ENCODE measurements at places on chromosomes 2 and 18.

DNA sequence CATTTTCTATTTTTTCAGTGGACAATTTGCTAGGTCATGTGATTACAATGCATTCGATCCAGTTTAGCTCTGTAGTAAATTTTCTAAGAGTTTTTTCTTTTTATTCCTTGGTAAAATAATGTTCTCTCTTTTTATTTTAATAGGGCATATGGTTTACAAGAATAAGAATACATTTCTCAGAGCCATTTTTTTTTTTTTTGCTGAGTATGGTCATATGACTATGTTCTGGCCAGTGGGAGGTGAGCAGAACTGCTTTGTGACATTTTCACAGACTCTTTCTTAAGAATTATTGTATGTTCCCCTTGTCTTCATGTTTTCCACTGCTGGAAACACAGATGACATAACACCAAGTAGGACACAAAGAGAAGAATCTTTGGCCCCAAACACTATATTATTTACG lies 626.6 kb upstream of the FSHR start:
- DNase-seq, result no peak

DNA sequence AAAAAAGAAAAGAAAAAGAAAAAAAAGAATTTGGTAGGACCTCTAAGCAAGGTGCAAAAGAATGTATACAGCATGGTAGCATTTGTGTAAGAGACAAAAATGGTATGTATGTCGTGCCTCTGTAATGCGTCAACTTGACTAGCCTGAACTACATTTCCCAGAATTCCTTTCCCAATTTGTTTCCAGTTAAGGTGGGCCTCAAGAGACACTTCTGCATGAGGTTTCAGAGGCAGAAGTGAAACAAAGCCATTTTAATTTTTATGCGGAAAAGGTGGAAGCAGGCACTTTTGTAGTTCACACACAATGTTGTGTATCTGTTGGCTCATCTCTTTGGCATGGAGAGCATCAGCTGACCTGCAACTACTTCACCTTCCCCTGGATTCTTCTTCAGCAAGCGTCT lies 56.5 kb upstream of the PAPOLG start:
- DNase-seq, result no peak

DNA sequence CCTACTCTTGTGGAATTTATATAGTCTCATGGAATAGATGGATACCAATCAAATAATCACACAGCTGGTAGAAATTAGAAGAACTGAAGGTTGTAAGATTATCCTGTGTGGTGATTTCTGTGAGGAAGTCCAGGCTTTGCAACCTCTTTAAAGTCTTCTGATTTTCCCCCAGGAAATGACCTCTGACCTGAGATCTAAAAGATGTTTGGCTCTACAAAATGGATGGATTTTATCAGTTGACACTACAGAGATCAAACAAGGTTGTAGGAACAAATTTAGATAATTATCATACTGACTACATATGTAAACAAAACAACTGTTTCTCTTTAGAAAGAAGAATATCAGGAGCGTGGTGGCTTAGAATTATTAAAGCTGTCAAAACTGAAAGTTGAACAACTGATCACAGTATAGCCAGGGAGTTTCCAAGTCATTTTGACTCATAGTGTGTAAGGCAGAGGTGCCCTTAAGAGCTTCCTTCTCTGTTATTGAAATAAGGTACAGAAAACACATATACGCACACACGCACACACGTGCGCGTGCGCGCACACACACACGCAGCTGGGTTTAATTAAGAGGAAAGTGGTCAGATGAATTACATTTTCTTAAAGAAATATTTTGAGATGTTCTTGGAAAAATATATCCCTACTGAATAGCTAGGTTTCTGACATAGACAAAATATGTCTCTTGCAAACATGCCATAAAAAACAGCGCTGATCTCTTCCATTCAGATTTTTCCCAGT lies 35.5 kb upstream of the PELI1 start:
- no peak for DNase-seq

DNA sequence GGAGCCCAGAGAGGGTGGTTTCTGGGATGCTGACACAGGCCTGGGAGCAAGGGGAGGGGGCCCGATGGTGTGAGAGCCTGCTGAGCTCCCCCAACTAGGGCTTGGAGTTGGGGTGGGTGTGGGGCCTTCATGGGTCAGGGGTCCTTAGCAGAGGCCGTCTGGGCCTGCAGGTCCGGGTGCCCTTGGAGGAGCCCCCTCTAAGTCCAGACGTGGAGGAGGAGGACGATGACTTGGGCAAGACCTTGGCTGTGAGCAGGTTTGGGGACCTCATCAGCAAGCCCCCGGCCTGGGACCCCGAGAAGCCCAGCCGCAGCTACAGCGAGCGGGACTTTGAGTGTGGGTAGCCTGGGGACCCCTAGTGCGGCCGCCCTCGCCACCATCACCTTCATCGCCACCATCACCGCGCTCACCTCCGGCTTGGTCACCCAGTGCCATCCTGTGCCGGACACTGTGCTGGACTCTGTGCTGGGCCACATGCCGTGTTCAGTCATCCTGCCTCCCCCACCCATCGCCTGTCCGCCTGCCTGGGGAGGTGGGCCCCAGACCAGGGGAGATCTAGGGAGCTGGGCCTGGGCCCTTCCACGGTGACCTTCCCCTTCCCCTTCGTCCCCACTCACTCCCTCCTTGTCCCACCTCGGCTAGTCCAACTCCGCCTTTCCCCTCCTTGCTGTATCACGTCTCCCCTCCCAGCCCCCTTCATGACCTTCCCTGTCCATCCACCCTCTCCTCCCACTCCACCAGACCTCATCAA lies 980 bp downstream of the SLC4A3 start:
- DNase-seq, result no peak

DNA sequence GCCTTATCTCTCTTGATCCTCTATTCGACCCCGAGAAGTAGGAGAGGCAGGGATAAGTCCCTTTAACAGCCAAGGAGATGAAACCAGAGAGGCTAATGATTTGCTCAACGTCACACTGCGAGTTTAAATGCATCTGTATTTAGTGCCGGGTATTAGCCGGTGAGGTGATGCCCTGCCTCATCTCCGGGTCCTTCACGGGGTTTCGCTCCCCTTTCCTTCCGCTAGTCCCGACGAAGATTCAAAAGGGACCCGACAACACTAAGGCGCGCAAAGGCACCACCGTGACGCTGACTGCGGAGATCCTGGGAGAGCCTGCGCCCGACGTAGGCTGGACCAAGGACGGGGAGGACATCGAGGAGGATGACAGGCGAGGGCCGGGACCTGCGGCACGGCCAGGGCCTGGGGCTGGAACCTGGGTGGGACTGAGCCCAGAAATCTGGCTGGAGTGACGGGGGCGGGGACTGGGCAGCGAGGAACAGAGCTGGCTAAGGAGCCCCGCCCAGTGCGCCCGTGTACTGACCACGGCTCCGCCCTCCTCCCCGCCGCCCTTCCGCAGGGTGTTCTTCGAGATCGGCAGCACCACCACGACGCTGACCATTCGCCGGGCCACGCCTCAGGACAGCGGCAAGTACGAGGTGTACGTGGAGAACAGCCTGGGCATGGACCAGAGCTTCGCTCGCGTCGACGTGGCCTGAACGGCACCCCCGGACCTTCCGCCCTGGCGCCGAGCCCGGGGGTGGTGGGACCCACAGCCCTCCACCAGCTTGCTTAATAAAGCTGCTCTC lies 1.0 kb upstream of the GMPPA start:
- DNase-seq, result peak; percentile 36

DNA sequence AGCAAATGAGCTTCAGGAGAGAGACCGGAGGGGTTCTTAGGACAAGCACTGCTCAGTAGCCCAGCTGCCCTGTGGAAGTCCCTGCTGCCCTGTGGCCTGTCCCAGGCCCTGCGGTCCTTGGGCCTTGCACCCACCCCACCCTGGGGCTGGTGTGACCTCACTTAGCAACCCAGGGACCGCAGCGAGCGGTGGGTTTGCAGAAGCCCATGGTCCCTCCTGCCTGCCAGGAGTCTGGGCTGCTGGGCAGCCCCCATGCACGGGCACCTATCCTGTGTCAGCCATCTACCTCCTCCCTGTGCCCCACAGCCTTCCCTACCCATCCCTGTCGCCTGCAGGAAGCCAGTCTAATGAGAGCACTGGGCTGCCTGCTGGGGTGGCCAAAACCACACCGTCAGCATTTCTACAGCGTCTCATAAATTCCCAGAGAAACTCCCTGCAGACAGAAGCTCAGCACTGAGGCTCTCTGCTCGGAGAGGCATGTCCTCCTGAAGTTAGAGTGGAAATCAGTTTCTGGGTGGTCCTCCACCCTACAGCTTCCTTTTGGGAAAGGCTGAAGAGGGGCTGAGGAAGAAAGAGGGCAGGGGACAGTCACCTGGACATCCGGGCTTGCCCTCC lies 231.1 kb upstream of the HS6ST1 start:
- DNase-seq, result no peak

- DNase-seq, result no peak
These were observed 477.5 kb upstream of the SPHKAP start for GRCh38 chr2:228658998-228659397.

GRCh38 chr2:108492364-108492763 lies 41.9 kb upstream of the LIMS1 start:
- DNase-seq, result peak; percentile 6

DNA sequence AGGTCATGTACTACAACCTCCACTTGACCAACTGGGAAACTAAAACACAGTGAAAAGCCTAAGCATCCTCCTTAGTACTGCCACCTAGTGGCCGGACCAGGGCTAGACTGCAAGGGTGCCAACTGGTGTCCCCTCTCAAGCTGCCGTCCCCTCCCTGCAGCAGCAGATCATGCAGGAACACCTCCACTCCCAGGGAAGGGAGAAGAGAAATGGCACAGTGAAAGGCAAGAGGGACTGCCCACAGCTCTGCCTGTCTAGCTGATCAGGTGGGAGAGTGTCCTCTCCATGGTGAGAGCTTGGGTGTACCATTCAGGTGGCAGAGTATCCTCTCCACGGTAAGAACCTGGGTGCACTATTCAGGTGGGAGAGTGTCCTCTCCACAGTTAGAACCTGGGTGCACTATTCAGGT lies 78.1 kb downstream of the AAK1 start:
- DNase-seq, result no peak

GRCh38 chr2:190582736-190583506 lies 48.4 kb upstream of the NEMP2 start:
- no peak for DNase-seq

DNA sequence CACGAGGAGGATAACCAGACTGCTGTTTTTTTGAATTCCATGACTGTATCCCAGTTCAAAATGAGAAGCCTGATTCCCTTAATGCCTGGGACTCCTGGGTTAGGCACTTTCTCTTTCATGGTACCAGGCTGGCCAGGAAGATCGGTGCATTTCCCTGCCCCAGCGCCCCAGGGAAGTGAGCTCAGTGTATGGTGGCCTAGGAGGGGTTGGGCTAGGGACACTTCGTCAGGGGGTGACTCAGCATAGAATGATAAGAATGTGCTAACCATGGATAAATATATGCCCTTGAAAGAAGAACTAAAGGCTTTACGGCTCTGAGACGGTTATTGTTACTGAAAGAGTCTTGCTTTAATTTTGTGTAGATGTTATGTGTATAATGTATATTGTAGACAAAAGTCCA lies 27.5 kb upstream of the FAM237A start:
- DNase-seq, result peak; percentile 58

GRCh38 chr18:55405893-55406406 lies 182.0 kb downstream of the TCF4 start:
- peak; percentile 46 for DNase-seq

DNA sequence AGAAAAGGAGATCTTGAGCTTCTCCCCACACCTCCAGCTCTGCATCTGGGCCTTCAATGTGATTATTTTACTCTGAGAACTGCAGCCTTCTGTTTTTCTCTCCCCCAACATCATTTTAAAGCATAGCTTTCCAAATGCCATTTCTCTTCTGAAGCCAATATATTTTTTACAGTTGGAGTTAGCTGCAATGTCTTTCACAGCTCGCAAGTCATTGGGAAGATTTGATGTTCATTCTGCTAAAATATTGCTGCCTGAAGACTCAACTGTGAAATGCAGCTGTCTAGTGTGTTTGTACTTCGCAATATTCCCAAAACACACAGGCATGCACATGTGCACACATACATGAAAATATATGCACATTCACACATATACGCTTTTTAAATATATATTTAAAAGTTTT lies 295.3 kb downstream of the LRRTM1 start:
- DNase-seq, result no peak

Measured in T1000 (cell line).